ENCODE measurements at places on chromosomes 16 and 17.
A peak's percentile ranks its signal among the peaks of the same experiment; 100 is the strongest.

DNA sequence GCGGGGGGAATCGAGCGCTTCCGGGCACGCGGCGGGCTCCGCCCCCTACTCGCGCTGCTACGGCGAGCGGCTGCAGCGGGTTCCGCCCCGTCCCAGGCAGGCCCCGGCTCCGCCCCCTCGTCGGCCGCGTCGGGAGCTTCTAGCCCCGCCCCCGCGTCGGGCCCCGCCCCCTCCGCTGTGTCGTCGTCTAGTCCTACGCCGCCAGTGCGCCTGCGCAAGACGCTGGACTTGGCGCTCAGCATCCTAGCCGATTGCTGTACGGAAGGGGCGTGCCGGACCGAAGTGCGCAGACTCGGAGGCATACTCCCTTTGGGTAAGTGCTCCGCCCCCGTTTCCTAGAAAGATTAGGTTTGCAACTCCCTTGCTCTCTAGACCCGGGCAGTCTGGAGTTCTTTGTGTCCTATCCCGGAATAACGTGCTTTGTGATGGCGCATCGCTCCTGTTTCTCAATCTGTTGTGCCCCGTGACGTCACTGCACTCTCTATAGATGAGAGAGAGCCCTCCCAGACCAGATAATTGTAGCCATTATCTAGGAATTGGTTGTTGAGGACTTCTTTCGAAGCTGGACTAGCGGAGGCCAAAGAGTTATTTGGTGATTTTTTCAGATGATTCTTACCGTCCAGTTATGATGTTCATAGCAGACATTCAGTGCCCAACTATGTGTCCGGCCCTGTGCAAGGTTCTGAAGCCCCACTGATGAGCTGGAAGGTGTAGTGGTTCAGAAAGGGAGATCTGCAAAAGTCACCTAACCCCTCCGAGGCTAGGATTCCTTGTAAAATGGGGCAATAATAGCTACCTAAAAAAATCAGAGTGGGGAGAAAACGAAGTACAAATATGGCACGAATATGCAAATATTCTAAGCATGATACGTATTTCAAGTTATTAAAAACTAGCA is 633 bp downstream of the ARMC5 start:
- DNase-seq = peak; percentile 96

- no peak for DNase-seq
These were observed 4.6 kb downstream of the KIFC3 start for GRCh38 chr16:57797526-57798266.

DNA sequence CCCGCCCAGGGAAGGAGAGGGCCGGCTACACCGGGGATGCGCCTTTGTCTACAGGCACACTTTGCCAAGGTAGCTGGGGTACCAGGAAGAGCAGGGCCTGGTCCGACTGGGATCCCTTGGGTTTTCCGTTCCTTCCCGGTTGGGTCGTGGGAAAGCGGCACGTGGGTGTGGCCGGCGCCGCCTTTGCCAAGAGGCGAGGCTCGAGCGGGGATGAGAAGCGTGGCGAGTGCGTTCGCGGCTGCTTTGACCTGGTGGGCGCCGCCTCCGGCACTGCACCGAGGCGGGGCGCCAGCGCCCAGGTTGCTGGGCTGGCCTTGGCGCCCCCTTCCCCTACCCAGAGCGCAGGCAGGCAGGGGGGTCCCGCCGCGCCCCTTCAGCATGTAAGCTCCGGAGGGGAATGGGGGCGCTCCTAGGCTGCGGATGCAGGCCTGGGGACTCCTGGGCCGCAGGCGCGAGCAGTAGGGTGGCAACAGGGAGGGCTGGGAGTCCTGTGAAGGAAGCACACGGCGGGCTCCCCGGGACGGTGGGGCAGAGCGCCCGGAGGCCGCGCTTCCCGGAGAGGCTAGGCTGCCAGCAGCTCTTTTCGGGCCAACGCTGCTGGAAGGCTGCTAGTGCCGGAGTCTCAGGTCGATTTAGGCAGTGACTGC is 2.0 kb downstream of the HAS3 start:
- DNase-seq = no peak

DNA sequence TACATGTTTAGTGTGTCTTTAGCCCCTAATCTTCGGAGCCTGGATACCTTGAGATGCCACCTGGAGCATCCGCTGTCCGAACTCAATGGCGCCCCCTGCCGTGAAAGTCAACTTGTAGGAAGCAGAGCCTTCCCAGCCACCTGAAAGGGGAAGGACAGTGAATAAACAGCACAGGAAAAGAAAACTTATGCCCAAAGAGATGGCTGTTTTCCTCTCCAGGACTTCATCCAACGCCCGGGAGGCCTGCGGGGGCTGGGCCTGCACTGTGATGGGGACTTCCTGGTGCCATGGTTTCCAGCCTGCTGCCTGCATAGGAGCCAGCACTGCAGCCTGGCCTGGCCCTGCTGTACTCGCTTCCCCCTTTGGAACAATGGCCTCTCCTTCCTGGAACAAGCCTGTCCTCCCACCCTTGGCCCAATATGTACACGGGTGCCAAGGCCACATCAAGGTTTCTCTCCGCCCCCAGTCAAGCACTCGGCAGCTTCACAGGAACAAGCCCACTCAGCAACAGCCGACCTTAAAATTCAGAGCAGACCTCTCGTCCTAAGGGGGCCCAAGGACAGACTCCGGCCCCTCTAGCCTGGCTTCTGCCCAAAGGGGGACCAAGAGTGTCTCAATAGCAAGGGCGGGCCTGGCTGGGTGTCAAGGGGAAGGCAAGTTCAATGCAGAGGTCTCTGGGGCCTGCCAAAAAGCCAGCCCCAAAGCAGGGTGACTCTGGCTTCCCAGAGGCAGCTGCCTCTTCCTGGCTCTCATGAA is 4.5 kb upstream of the UNC13D start:
- DNase-seq = no peak

DNA sequence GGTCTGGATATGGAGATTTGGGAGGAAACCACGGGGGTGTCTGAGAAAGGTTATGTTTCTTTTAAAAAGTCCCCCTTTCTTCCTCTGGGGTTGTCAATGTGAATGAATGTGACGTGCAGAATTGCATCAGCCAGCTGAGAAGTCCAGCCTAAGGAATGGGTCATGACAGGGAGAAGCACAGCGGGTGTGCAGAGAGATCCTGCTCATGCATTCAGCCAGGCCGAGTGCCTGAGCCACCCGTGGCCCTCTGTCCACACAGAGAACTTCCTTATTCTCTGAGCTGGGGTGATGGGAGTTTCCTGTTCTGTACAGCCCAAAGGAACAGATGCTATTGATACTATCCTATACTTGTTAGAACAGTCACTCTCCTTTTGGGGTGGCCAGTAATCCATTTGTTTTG is 117.9 kb downstream of the CPPED1 start:
- peak; percentile 24 for DNase-seq

- no peak for DNase-seq
These were observed 28.3 kb upstream of the MYH10 start for GRCh38 chr17:8658810-8659209.

- DNase-seq = no peak
These were observed 145.6 kb downstream of the AATF start for GRCh38 chr17:37094391-37094790.

DNA sequence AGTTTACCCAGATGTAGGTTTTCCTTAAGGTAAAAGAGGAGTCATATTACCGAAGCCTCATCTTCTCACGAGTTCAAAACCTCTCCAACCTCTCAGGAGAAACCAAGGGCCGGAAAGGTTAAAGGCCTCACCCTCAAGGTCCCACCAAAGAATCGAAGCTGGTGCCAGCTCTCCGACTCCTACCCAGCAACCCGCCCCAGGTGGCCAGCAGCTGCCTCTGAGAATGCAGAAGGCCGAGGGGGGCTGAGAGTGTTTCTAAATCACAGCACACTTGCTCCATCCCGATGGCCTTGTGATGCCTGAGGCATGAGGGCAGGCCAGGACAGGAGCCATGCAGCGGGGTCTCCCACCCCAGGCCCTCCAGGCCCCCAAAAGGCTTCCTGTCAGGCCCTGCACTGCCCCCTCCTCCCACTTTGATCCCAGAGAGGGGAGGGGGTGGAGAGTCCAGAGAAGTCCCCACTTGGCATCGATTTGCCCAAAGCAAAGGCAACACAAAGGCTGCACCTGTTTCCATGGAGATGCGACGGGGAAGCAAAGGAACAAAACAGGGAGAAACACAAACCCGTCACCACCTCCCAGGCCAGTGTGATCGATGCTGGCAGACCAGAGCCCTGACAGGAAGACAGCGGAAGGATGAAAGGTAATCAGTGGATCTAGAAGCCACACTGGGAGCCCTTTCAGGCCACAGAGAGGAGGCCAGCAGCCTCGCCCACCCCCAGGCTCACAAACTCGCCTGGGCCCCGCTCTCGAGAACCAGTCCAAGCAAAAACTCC is 39.0 kb downstream of the CUEDC1 start:
- no peak for DNase-seq

DNA sequence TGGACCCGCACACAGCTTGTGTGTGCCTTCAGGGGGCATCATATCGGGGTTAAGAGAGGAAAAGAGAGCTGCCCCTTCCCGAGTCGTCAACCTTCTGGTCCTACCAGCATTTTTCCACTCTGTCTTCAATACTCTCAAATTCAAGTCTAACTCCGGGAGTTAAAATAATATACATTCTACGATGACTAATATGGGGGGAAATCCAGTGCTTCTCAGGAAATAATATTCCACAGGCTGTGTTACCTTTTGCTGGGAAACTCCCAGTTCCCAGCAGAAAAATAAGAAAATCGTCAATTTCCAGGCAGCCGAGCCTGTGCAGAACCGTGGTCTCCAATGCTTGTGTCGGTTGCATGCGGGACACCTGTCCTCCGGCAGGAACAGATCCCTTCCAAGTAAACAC is 105.0 kb upstream of the FOXF1 start:
- DNase-seq = no peak

- DNase-seq = no peak
These were observed 13.8 kb downstream of the SMIM5 start for GRCh38 chr17:75647061-75647460.

- no peak for DNase-seq
These were observed 2.7 kb upstream of the CCDC57 start for GRCh38 chr17:82215095-82215971.

DNA sequence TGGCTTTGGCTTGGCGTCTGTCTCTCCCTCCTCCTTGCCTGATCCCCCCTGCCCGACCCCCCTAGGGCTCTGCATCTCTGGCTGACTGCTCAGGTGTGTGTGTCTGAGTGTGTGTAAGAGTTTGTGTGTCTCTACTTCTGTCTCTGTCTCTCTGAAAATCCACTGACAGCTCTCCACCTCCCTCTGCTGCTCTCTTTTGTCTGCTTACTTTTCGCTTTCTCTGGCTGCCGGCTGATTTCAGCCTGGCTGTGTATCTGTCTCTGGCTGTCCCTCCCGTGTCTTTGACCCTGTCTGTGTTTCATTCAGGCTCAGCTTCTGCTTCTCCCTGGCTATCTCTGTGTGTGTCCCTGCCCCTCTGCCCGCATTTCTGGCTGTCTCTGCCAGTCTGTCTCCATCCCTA is 3.8 kb upstream of the SPEM1 start:
- no peak for DNase-seq

DNA sequence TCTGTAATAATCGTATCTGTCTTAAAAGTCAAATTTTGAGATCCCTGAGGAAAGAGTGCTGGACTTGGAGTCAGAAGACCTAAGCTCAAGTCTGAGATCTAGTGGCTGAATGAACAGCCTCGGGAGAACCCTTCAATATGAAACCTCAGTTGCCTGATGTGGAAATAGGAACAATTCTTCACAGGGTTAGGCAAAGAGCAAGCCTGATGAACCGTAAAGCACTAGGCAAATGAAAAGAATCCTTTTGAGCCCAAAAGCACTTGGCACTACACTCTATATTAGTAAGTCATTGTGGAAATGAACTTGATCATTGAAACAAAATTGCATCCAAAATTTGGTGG is 20.2 kb downstream of the TXNDC11 start:
- DNase-seq = no peak

GRCh38 chr16:50428116-50428515 is 59.3 kb upstream of the BRD7 start:
- no peak for DNase-seq

DNA sequence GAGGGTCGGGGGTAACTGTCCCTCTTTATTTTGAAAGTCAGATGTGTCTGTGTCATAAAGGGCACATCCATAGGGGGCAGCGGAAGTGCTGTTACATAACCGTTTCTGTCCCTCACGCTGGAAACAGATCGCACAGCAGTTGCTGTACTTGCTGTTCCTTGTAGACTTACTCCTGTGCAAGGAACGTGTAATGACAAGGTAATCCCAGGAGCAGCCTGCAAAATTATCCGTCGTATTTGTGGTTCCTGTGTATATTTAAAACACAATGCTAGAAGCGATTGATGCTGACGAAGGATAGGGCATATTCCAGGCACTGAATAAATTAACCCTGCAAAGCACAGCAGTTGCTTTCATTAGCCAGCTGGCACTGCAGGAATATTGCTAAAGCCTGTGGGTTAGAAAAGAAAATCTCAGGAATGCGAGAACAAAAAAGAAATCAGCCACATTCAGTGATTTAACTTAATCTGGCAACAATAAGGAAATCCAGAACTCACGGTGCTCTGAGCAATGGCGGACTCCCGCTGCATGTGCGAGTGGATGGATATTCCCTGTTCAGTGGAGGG is 76.2 kb downstream of the SPECC1 start:
- no peak for DNase-seq

DNA sequence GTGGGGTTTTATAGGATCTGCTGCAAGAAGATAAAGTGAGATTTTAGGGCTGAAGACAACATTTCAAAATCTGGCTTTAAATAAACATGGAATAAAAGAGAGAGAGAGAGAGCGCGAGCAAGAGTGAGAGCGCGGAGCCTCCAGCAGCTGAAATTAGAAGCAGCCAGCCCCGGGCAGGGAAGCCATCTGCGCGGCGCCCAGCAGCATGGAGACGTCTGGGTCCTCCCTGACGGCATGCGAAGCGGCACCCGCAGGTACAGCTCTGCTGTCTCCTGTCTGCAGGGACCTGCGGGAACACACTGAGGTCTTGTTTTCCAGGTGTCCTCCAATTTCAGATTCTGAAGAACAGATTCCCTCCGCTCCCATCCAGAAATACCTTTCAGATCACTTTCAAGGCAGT is 7.9 kb upstream of the BAIAP2 start:
- no peak for DNase-seq

- DNase-seq = no peak
These were observed 210.6 kb upstream of the KCNJ16 start for GRCh38 chr17:69864462-69864861.

- no peak for DNase-seq
These were observed 25.0 kb upstream of the C16orf78 start for GRCh38 chr16:49348408-49349176.

Measured in non-pigmented ciliary epithelial cell (primary cell).